ENCODE measurements at places on chromosomes 1 and 21.
A peak's percentile ranks its signal among the peaks of the same experiment; 100 is the strongest.

DNA sequence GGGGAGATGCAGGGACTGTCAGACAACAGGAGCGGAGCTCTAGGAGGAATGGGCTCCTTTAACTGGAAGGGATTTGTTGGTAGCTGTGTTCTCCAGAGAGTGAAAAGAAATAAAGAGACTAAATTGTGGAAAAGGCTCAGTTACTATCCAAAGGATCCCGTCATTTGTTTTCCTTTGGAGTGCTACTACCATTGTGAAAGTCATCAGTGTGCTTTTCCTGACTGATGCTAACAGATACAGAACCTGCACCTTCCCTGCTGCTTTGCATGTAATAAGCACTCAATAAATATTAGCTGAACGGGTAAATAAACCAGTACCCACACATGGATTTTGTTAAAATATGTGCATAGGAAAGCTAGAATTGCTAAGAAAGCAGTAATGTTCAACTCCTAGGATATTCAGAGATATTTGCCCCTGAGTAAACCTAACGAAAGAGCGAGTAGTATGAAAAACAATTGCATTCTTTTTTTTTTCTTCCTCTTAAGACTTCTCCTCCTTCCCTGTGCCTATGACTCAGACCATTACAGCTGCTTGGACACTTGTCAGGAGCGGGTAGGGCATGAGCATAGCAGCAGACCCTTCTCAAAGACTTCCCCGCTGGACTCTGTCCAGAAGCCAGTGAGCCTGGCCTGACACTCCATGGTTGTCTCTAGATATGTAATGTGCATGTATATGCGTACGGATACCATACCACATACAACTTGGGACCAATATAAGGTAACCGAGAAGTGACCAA, 41.7 kb downstream of the PTGFRN start:
- peak; percentile 11 for DNase-seq

GRCh38 chr1:9590945-9591668, 2.4 kb downstream of the TMEM201 start:
- peak; percentile 78 for DNase-seq

- no peak for DNase-seq
Measured at GRCh38 chr1:24149866-24150233, 6.9 kb upstream of the IL22RA1 start.

DNA sequence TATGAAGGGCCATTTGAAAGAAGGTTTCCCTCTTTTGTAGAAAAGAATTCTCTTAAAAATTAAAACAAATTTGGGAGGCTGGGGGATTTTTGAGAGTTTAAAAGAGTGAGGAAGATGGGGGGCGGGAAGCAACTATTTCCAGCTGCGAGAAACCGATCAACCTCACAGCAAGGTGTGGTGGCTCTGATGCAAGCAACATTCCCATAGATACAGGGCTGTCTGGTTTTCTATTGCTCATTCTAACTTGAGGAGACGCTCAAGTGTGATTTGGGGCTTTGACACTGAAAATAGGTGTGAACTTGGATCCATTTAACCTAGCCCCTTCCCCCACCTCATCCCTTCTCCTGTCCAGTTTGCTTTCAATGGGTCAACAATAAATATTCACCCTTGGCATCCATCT, 7.2 kb downstream of the RUNX1 start:
- no peak for DNase-seq

- DNase-seq, result peak; percentile 88
Measured at GRCh38 chr1:9874959-9875635, 35.0 kb downstream of the CTNNBIP1 start.

DNA sequence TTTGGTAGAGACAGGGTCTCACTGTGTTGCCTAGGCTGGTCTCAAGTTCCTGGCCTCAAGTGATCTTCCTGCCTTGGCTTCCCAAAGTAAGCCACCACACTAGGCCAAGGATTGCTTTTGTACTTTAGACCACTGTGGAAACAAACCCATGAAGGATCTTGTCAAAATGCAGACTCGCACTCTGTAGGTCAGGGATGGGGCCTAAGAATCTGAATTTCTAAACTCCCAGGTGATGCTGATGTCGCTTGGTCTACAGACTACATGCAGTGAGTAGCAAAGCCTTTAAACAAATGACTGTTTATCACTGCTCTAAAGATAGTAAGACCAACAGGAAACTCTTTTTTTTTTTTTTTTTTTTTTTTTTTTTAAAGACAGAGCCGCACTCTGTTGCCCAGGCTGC, 54.1 kb upstream of the MUTYH start:
- peak; percentile 26 for DNase-seq

GRCh38 chr1:107451715-107452114, 310.9 kb downstream of the NTNG1 start:
- DNase-seq, result no peak

- DNase-seq, result no peak
Measured at GRCh38 chr1:76012341-76013205, 62.0 kb upstream of the ST6GALNAC3 start.

- no peak for DNase-seq
Measured at GRCh38 chr1:17539118-17539476, 401 bp upstream of the ARHGEF10L start.

- DNase-seq, result no peak
Measured at GRCh38 chr1:9733160-9733789, 81.7 kb downstream of the PIK3CD start.

- no peak for DNase-seq
Measured at GRCh38 chr1:178940068-178940765, 69.3 kb upstream of the ANGPTL1 start.

- DNase-seq, result peak; percentile 23
Measured at GRCh38 chr1:42003433-42003832, 84.7 kb upstream of the HIVEP3 start.

DNA sequence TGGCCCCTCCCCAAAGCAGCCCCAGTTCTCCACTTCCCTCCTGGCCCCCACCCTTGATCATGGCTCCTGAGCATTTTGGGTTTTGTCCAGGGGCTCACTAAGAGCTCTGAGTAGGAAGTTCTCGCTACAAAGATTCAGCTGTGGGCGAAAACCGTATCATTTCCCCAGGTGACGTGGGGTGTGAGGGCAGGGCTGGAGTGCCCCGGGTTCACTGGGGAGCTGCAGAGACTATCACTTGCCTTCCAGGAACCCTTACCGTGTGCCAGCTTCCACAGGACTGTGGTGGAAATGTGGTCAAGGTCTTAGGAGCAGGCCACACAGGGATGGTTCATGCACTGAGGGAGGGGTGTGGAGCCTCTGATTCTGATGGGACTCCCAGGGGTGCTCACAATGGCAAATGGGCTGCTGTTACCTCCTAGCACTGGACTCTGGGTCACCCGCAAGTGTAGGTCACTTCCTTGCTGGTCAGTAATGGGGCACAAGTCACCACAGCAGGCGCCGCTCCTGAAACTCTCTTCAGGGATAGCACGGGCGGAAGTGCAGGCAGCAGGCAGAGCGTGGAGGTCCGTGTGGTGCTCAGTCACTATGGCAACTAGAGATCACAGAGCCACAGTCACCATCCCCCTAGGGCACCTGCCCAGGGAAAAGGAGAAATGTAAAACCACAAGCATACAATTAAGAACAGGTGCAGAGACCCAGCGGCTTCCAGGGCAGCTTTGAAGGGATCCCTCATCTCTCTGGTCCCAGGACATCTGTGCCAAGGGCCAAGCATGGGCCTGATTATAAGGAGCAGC, 35.4 kb downstream of the RSPH1 start:
- peak; percentile 88 for DNase-seq

DNA sequence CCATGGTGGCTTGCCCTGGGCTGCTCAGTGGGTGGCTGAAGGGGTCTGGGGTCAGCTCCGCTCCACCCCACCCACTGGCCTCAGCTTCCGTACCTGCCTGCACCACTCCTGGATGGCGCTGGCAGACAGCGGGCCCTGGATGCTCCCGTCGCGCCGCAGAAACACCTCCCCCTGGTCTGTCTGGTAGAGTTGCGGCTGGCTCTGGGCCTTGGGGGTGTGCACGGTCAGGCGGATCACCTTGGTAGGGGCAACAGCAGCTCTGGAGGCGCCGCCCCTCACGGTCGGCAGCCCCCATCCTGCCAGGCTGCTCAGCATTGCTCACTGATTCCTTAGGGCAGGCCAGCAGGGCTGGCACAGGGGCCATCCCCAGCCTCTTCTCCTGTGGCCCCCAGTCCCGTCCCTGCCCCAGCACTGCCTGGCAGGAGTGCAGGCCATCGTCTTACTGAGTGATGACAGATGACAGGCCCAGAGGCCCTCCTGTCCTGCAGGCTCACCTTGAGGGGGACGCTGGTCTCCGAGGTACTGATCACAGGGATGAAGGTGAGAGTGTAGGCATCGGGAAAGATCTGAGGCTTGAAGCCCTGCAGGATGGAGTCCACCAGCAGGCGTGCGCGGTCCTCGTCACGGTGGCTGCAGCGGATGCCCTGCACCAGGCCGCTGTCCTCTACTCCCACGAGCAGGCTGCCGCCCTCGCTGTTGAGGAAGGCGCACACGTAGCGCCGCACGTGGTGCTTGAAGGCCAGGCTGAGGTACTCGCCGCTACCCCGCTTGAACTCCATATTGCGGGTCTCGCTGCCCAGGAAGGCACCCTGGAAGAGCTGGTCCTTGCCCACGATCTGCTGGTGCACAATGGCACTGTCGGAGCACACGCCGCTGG, 4.1 kb downstream of the SLFNL1 start:
- DNase-seq, result no peak

GRCh38 chr1:3874736-3875135, 17.5 kb downstream of the DFFB start:
- no peak for DNase-seq

DNA sequence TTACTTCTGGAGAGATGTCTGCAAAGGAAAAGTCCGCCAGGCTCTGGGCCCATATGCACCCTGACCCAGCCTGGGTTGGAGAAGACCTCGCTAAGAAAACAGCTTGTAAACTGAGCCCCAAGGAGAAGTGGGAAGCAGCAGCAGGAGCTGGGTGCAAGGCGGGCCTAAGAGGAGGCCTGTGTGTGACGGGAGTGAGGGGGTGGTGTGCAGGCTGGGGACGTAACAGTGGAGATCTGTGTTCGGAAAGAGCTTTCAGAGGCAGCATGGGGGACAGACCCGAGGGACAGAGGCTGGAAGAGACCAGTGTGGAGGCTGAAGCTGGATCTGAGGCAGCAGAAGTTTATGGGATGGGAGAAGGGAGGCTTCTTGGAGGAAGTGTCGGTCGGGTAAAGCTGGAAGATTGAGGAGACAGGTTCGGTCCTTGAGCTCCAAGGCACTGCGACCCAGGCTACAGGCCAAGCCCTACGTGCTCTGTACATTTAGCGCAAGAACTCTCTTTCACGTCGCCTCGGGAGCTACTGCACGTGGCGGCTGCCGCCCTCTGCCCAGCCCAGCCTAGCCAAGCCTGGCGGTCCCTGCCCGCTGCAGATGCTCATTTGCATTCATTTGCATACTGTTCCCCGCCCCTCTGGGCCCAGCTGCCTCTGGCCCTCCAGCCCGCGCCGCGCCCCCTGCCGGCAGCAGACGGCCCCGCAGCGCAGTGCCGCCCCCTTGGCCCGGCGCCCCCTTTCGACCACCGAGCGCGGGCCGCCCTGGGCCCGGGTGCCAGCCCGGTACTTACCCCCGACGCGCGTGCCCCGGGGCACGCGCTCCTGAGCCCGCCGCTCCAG, 6.3 kb downstream of the HPCA start:
- DNase-seq, result no peak

DNA sequence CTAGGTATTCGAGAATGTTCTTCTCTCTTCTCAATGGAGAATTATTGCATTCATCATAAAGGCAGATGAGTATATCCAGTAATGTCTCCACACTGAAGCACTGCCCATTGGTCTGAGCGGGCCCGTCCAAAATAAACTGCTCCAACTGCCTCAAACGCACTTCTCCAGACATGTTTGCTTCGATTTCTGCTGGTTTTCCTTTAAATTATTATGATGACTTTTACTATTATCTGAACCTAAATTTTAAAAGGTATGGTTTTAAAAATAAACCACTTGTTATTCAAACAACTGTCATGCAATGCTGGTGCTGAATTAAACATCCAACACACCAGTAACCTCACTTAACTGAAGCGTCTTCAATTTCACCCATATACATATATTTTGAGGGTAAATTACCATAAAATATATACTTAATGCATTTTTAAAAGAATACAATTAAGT, 1.3 kb downstream of the CDC42BPA start:
- peak; percentile 63 for DNase-seq

DNA sequence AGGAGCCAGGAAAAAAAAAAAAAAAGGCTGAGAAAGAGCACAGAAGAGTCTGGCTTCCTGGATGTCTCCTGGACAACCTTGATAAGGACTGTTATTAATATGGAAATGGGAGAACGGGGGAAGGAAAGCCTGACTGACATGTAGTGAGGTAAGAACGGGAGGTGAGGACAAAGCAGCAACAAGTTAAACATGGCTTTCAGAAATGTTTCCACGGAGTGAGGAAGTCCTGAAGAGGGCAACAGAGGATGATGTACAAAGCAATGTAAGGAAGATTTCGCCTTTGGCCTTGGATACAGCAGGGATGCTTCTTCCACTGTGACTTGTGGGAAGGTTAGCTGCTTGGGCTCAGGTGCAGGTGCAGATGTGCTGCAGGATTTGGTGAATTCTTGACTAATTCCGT, 11.9 kb upstream of the NIBAN1 start:
- peak; percentile 5 for DNase-seq

GRCh38 chr21:46087641-46088040, 10.3 kb upstream of the COL6A2 start:
- DNase-seq, result no peak

DNA sequence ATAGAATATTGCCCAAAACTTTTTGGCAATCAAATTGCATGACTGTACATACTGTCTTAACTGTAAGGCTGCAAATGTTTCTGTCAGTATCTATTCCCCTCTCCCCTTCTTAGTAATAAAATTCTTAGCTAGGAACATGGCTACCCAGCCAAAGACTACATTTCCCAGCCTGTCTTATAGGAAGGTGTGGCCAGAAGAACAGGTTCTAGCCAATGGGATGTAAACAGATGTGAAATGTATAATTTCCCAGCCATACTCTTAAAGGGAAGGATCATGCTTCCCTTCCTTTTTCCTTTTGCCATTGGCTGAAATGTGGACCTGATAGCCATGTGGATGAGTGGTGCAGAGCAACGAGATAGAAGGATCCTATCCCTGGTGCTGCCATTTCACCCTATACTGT, 7.0 kb upstream of the HIVEP3 start:
- DNase-seq, result no peak

DNA sequence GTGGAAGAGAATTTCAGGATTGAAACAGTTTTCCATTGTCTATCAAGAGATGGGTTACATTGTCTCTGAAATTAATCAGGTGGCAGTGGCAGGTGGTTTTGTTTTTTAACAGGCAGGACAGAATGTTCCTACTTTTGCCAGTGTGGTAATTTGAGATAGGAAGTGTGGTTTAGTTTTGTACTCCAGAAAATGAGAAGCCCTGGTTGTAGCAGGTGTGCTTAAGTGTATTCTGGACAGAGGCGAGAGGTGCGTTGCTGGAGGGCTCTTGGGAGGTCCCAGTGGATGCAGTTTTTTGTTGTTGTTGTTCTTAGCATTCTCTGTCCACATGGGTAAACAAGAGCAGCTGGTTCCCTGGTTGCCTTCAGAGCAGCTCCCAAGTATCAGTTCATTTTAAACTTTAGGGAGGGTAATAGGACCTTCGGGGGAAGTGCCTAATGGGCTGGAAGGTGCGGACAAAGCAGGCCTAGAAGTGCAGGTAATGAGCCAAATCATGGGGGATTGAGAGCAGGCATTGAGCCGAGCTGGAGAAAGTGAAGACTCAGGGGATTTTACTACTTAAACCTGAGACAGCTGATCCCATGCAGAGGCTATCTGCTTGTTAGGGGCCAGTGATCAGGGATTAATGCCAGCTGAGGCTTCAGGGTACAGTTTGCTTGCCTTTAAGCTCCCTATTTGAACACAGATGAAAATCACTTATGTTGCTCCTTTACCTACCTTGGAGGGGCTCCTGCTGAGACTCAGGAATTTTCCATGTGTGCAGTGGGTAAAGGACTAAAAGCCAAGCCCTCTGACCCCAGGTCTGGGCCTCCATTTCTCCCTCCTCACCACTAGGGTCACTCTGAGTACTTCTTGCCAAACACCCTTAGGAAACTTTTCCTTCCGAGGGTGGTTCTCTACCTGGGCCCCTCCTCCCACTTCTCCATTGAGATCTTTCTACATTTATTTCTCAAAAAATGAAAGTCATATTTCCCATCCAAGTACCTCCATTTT, 6.1 kb downstream of the PFKFB2 start:
- no peak for DNase-seq
